ENCODE measurements at places on chromosomes 2 and 18. TPM values are rescaled to one million over a fixed set of nuclear protein-coding genes. Genes with fewer than 3 reads are reported as not detected.

GRCh38 chr2:234677758-234678538 lies 181.1 kb upstream of the ARL4C start:
- H3K27ac ChIP-seq: peak overlapping the region; percentile 99
- DNase-seq: peak; percentile 77
- no peaks in the 10 kb centered on the region for H3K36me3 ChIP-seq
- peaks cover 94% of the 10 kb centered on the region for H3K4me1 ChIP-seq
- no peaks in the 10 kb centered on the region for H3K27me3 ChIP-seq
- H3K4me3 ChIP-seq: no peak overlapping the region

- H3K27me3 ChIP-seq: no peaks in the 10 kb centered on the region
- H3K4me3 ChIP-seq: no peak overlapping the region
- H3K27ac ChIP-seq: no peak overlapping the region
- no peaks in the 10 kb centered on the region for H3K36me3 ChIP-seq
- no peak for DNase-seq
Measured at GRCh38 chr2:102110596-102111334, 31.8 kb upstream of the IL1R1 start.

GRCh38 chr2:238901461-238902057 lies 53.7 kb downstream of the TWIST2 start:
- H3K36me3 ChIP-seq: no peaks in the 10 kb centered on the region
- no peaks in the 10 kb centered on the region for H3K4me1 ChIP-seq
- no peak for DNase-seq
- no peak overlapping the region for H3K27ac ChIP-seq

DNA sequence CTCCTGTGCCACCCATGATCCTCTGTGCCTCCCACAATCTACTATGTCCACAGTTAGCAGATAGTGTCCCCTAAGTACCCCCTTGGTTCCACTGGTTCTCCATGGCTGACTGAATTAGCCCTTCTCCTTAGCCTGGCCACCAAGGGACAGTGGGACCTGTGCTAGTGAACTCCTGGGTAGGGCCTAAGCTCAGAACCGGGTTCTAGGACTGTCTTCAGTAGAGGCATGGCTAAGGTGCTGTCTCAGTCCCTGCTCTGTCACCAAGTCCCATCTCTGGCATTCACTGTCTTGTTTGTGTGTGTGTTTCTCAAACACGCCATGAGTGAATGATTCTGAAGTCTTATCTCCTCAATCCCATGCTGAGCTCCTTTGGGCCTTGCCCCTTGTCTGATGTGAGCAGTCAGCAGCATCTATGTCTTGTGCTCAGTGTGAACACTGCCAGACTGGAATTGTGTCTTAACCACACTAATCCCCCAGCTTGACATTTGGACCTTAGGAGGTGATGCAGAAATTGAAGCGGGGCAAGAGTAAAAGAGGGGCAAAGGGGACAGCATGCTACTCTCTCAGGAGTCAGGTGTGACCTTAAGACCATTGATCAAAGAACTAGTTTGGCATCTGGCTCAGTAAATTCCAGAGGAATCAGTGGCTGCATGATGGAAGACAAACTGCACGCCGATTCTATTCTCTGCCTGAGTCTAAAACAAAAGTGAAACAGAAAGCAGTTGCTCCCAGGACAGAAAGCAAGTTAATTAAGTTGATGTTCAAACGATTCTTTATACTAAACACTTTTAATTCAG lies 190.5 kb downstream of the ALPK2 start:
- H3K4me3 ChIP-seq: peak overlapping the region; percentile 22
- peak; percentile 57 for DNase-seq
- no peaks in the 10 kb centered on the region for H3K36me3 ChIP-seq
- H3K4me1 ChIP-seq: peaks cover 9% of the 10 kb centered on the region
- H3K27me3 ChIP-seq: no peaks in the 10 kb centered on the region

- H3K36me3 ChIP-seq: 0 out of 2 replicates have a peak, but pooled peaks cover 3% of the 10 kb centered on the region
- H3K4me3 ChIP-seq: no peak overlapping the region
- no peak for DNase-seq
- no peak overlapping the region for H3K27ac ChIP-seq
Measured at GRCh38 chr2:171146633-171147032, 14.1 kb downstream of the TLK1 start.

DNA sequence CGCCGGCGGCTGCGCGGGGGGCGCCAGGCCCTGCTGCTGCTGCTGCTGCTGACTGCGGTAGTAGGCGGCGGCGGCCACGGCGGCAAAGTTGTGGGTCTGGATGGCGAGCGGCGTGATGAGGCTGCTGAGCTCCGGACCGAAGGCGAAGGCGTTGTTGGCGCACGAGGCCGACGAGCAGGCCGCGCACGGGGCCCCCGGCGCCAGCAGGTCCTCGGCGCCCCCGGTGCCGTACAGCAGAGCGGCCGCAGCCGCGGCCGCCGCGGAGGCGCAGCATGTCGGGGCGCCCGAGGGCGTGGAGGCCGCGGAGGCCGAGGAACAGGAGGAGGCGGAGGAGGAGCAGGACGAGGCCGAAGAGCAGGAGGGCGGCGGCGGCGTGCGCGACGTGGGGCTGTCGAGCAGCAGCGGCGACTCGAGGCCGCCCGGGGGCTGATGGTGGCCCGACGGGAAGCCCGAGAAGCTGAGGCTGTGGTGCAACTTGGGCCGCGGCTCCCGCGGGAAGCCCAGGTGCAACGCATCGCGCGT lies 1.8 kb downstream of the ZFP36L2 start:
- H3K4me1 ChIP-seq: peaks cover 69% of the 10 kb centered on the region
- H3K27ac ChIP-seq: no peak overlapping the region
- H3K4me3 ChIP-seq: peak overlapping the region; percentile 81
- peaks cover 47% of the 10 kb centered on the region for H3K36me3 ChIP-seq
- no peaks in the 10 kb centered on the region for H3K27me3 ChIP-seq
- DNase-seq: no peak

DNA sequence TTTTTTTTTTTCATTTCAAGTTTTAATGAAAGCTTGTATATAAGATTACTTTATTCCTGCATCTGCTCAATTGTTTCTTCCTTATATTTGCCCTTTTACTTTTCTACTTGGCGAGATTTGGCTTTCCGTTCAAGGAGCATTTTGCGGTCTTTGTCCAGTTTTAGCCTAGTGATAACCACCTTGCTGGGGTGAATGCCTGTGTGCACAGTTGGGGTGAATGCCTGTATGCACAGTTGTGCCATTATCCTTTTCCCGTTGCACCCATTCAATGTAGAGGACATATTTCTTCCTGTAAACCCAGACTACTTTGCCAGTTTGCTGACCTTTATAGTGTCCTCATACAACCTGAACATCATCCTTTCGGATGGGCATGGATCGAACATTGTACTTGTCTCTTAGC lies 12.0 kb downstream of the ZNF236 start:
- no peaks in the 10 kb centered on the region for H3K27me3 ChIP-seq
- no peaks in the 10 kb centered on the region for H3K4me1 ChIP-seq
- H3K4me3 ChIP-seq: no peak overlapping the region
- DNase-seq: no peak
- H3K27ac ChIP-seq: no peak overlapping the region

DNA sequence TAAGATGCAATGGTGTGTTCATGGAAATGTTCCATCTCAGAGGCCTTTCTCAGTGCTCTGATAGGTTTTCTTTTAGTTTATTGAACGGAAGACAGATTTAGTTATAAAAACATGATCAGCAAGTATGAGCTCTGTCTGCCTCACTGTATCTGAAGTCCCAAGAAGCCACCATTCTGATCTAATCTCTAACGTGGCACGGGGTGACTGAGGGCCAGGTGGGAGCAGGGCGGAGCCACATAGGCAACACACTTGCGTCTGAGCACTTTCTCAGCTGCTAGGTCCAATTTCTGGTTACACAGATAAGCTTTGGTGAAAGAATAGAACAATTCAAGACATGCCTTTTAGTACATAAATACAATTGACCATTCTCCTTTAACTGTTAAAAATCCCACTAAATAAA lies 60.4 kb downstream of the SNTG2 start:
- no peaks in the 10 kb centered on the region for H3K4me1 ChIP-seq
- H3K27ac ChIP-seq: no peak overlapping the region
- DNase-seq: no peak
- H3K27me3 ChIP-seq: no peaks in the 10 kb centered on the region
- H3K36me3 ChIP-seq: no peaks in the 10 kb centered on the region

- H3K27me3 ChIP-seq: 0 out of 2 replicates have a peak, but pooled peaks cover 4% of the 10 kb centered on the region
- no peaks in the 10 kb centered on the region for H3K4me1 ChIP-seq
- DNase-seq: no peak
Measured at GRCh38 chr18:10286580-10287150, 167.8 kb upstream of the APCDD1 start.

DNA sequence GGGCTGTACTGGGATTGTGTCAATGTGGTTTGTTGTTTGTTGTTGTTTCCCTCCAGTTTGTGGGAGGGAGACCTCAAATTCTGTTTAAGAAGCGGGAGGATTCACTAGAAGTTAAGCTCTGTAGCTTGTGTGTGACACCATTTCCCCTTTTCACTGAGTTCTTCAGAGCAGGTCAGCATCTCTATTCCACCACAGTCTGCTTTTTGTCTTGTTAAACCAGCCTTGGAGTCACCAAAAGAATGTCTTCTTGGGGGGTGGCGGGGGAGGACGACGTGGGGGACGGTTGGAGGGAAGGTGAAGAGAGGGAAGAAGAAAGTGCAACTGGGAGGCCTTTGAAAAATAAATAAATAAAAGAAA lies 2.3 kb upstream of the BCL11A start:
- no peak overlapping the region for H3K4me3 ChIP-seq
- no peaks in the 10 kb centered on the region for H3K36me3 ChIP-seq
- H3K4me1 ChIP-seq: peaks cover 26% of the 10 kb centered on the region
- no peak for DNase-seq
- H3K27ac ChIP-seq: no peak overlapping the region

DNA sequence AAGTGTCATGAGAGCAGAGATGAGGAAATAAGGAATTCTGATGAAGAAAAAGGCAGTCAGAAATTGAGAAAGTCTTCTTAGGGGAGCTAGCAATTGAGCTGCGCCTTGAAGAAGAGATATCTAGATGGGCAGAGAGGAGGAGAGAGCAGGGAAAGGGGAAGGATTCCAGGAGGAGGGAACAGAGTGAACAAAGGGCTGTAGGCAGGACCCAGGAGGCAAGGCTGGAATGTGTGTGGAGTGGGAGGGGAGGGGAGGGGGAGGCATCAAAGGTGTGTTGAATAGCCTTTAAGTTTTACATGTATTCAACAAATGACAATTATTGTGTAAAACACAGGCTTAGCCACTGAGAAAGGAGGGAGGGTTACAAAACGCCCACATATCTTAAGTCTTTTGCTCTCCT lies 164.5 kb downstream of the TDRD15 start:
- H3K4me1 ChIP-seq: no peaks in the 10 kb centered on the region
- no peaks in the 10 kb centered on the region for H3K27me3 ChIP-seq
- H3K4me3 ChIP-seq: no peak overlapping the region
- H3K36me3 ChIP-seq: no peaks in the 10 kb centered on the region

GRCh38 chr2:235564884-235565530 lies 71.2 kb downstream of the AGAP1 start:
- no peak overlapping the region for H3K27ac ChIP-seq
- H3K4me3 ChIP-seq: no peak overlapping the region
- no peaks in the 10 kb centered on the region for H3K27me3 ChIP-seq
- H3K36me3 ChIP-seq: no peaks in the 10 kb centered on the region

- no peak for DNase-seq
- H3K4me3 ChIP-seq: no peak overlapping the region
- no peaks in the 10 kb centered on the region for H3K27me3 ChIP-seq
- H3K36me3 ChIP-seq: no peaks in the 10 kb centered on the region
- H3K4me1 ChIP-seq: no peaks in the 10 kb centered on the region
Measured at GRCh38 chr2:134103196-134103595, 150.7 kb upstream of the MGAT5 start.

GRCh38 chr2:43039376-43040080 lies 186.9 kb downstream of the ZFP36L2 start:
- H3K4me1 ChIP-seq: peaks cover 51% of the 10 kb centered on the region
- DNase-seq: no peak
- no peaks in the 10 kb centered on the region for H3K36me3 ChIP-seq
- no peak overlapping the region for H3K4me3 ChIP-seq

DNA sequence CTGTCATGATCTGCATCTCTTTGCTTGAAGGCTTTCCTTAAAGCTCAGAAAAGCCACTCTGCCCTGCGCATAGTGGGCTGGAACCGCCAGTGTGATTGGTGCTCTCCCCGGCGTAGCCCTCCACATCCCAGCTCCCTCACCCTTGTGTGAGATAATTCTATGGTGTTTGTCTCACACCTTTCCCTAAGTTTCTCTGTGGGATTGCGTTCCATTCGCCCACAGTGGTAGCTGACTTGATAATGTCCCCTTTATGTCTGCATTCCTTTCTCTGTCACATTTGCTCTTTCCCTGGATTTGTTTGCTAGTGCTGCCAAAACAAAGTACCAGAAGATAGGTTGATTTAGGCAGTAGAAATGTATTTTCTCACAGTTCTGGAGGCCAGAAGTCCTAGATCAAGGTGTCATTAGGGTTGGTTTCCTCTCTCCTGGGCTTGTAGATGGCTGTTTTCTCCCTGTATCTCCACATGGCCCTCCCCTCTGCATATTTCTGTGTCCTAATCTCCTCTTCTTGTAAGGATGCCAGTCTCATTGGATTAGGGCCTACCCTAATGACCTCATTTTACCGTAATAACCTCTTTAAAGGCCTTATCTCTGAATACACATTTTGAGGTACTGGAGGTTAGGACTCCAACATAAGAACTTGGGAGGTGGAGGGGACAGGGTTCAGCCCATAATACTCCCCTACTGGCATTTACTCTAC lies 7.4 kb upstream of the TMEM87B start:
- no peak for DNase-seq
- H3K4me3 ChIP-seq: no peak overlapping the region

DNA sequence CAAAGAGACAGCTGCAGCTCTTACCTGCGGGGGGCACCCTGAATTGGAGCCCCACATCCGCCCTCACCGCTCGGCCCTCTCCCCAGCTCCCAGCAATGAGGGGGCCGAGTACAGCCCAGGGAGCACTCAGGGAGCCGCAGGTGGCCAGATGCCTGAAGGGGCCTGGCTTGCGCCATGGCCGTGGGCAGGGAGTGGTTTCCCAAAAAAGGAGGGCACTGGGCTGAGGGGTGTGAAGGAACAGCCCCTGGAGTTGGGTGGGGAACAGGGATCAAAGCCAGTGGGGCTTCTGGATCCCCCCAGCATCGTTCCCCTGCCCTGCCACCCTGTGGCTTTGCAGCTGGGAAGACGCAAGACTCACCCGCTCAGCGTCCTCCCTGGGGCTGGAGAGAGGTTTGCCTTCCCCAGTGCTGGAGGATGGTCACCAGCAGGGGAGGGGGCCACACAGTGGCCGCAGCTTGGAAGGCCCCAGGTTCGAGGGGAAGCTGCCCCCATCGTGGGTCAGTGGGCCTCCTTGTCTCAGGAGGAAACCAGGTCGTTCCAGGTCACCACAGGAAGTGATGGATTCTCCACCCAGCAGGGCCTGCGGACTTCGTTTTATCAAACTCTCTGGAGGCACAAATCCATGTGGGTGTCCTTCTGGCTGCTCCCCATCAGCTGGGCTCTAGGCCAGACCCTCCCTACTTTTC lies 68.2 kb upstream of the HPCAL1 start:
- H3K4me3 ChIP-seq: no peak overlapping the region
- H3K27ac ChIP-seq: no peak overlapping the region
- H3K4me1 ChIP-seq: no peaks in the 10 kb centered on the region
- no peaks in the 10 kb centered on the region for H3K27me3 ChIP-seq
- DNase-seq: no peak
- H3K36me3 ChIP-seq: no peaks in the 10 kb centered on the region

- H3K36me3 ChIP-seq: no peaks in the 10 kb centered on the region
- H3K4me3 ChIP-seq: no peak overlapping the region
- no peaks in the 10 kb centered on the region for H3K27me3 ChIP-seq
- peaks cover 12% of the 10 kb centered on the region for H3K4me1 ChIP-seq
- H3K27ac ChIP-seq: no peak overlapping the region
- no peak for DNase-seq
Measured at GRCh38 chr2:150228936-150229335, 258.5 kb downstream of the RND3 start.

Gene RNU2-63P
- total RNA-seq: 34.9 TPM

Gene HNMT
- total RNA-seq: 65.8 TPM

Gene TTC39C
- total RNA-seq: 6.4 TPM

Gene TRAF3IP1
- 6.9 TPM for total RNA-seq

Gene MEP1B
- total RNA-seq: not detected

Gene ARL6IP6
- total RNA-seq: 51.8 TPM

Gene CFAP53
- 0.08 TPM for total RNA-seq

All from SJSA1 (cell line).